ENCODE measurements at places on chromosomes 4 and X. TPM values are rescaled to one million over a fixed set of nuclear protein-coding genes. Genes with fewer than 3 reads are reported as not detected.
A peak's percentile ranks its signal among the peaks of the same experiment; 100 is the strongest.

- no peak overlapping the region for H3K27ac ChIP-seq
- no peaks in the 10 kb centered on the region for H3K27me3 ChIP-seq
- no peaks in the 10 kb centered on the region for H3K36me3 ChIP-seq
- DNase-seq, result no peak
These were observed 295.3 kb downstream of the PDGFC start for GRCh38 chr4:156676116-156676851.

NRK gene
- not detected for total RNA-seq

DNA sequence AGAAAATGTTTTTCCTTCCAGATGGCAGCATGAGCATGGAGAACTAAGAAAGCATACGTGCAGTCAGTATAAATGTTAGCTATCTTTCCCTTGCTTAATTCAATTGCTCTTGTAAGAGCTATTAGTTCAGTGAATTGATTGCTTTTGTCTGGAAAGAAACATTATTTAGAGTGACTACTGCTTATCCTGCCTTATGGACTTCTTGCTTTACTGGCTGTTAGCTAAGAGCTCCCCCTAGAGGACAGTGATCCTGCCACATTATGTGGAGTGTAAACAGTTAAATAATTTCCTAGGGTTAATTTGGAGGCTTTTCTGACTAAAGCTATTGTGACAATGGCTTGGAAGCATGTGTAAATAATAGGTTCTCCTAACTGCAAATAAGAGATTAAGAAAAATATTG, 1402.4 kb downstream of the FAM133A start:
- no peak for DNase-seq
- no peaks in the 10 kb centered on the region for H3K4me1 ChIP-seq
- no peaks in the 10 kb centered on the region for H3K36me3 ChIP-seq
- no peaks in the 10 kb centered on the region for H3K27me3 ChIP-seq

ABHD18 gene
- total RNA-seq, result 21.0 TPM

DNA sequence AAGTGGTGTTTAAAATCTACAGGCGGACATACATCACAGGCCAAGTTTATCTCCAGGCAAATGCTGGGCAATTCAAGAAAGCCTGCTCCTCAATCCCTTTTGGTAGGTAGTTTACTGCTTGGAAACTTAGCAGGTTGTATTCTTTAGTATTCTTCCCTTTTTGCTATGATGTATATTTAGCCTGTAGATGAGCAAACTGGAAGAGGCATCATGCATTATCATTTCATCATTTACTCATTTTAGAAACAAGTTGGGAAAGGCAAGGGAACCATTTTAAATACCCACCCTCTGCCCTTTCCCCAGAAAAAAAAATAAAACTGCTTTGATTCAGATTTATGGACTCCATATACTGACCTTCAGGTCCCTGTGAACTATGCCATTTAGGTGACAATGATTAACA, 213.2 kb downstream of the CAMK2D start:
- H3K27me3 ChIP-seq, result no peaks in the 10 kb centered on the region
- H3K4me3 ChIP-seq, result no peak overlapping the region
- no peak for DNase-seq
- H3K27ac ChIP-seq, result peak overlapping the region; percentile 3
- peaks cover 26% of the 10 kb centered on the region for H3K4me1 ChIP-seq
- H3K36me3 ChIP-seq, result peaks cover 43% of the 10 kb centered on the region

- H3K4me3 ChIP-seq, result no peak overlapping the region
- no peak for DNase-seq
- H3K36me3 ChIP-seq, result no peaks in the 10 kb centered on the region
- H3K4me1 ChIP-seq, result no peaks in the 10 kb centered on the region
These were observed 311.2 kb downstream of the DHX15 start for GRCh38 chr4:24273136-24273535.

TMEM150C gene
- not detected for total RNA-seq

SMIM10L2A gene
- total RNA-seq, result 0.21 TPM

DNA sequence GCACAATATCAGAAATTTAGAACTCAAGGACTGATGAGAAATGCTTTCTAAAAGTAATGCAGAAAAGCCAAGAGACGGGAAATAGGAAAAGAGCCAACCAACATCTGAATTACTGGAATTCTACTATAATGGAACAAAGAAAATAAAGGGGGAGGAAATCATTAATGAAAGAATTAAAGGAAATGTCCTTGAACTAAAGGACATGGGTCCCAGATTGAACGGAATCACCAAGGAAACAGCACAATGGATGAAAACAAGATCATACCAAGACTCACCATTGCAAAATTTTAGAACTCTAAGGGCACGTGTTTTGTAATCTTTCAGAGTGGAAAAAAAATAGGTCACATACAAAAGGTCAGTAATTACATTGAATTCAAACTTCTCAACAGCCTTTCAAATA, 35.9 kb downstream of the HPGDS start:
- peaks cover 14% of the 10 kb centered on the region for H3K4me1 ChIP-seq
- no peaks in the 10 kb centered on the region for H3K36me3 ChIP-seq
- H3K27ac ChIP-seq, result no peak overlapping the region
- H3K27me3 ChIP-seq, result peaks cover 3% of the 10 kb centered on the region
- no peak overlapping the region for H3K4me3 ChIP-seq
- no peak for DNase-seq

GRCh38 chr4:175229154-175229553, 311.0 kb downstream of the ADAM29 start:
- H3K4me3 ChIP-seq, result no peak overlapping the region
- no peaks in the 10 kb centered on the region for H3K27me3 ChIP-seq
- no peaks in the 10 kb centered on the region for H3K4me1 ChIP-seq
- no peak overlapping the region for H3K27ac ChIP-seq
- DNase-seq, result no peak

- peaks cover 5% of the 10 kb centered on the region for H3K36me3 ChIP-seq
- H3K27me3 ChIP-seq, result no peaks in the 10 kb centered on the region
- H3K4me1 ChIP-seq, result no peaks in the 10 kb centered on the region
- no peak overlapping the region for H3K4me3 ChIP-seq
- no peak for DNase-seq
- H3K27ac ChIP-seq, result no peak overlapping the region
These were observed 57.4 kb downstream of the BCORL1 start for GRCh38 chrX:130039847-130040246.

ABCD1 gene
- 10.1 TPM for total RNA-seq

AMBN gene
- not detected for total RNA-seq

MUC7 gene
- total RNA-seq, result not detected

GRCh38 chrX:67717571-67717970, 173.8 kb downstream of the AR start:
- no peak overlapping the region for H3K27ac ChIP-seq
- no peak overlapping the region for H3K4me3 ChIP-seq
- DNase-seq, result no peak
- H3K36me3 ChIP-seq, result no peaks in the 10 kb centered on the region

DNA sequence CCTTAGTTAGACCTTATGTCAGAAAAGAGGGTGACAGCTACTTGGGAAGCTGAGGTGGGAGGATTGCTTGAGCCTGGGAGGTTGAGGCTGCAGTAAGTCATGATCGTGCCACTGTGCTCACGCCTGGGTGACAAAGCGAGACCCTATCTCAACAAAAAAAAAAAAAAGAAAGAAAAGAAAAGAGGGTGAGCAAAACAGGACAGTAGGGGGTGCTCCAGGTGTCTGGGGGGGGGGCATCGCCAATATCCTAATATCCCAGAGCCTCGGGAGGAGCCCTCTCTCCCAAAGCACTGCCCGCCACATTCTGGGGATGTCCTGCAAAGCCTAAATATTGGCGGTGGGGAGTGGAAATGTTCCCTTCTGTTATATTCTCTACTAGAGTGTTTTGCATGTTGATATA, 120.9 kb upstream of the TBL1X start:
- H3K27me3 ChIP-seq, result no peaks in the 10 kb centered on the region

- no peak overlapping the region for H3K27ac ChIP-seq
- H3K36me3 ChIP-seq, result peaks cover 44% of the 10 kb centered on the region
- DNase-seq, result no peak
- H3K4me1 ChIP-seq, result peaks cover 2% of the 10 kb centered on the region
These were observed 5.8 kb downstream of the GTPBP6 start for GRCh38 chrX:312621-313331.

BTK gene
- 0.25 TPM for total RNA-seq

GABRG1 gene
- total RNA-seq, result not detected

DNA sequence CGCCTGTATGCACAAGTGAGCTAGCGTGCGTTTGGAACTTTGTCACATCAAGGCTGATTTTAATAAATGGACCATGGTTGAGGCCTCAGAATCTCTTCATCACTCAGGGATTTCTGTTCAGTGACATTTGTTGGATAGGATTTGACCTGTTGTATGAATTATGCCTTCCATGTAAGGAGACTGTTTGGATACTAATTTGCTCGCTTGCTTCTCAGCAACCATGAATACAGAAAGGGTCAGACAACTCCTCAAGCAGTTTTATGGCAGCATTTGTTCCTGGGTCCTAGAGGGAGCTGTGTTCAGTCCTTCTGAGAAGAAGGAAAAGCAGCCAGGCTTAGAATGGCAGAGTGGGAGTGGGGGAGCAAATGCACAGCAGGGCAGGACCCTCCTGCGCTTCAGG, 269.7 kb upstream of the LCORL start:
- no peak for DNase-seq
- no peak overlapping the region for H3K27ac ChIP-seq
- no peaks in the 10 kb centered on the region for H3K36me3 ChIP-seq

IBSP gene
- total RNA-seq, result not detected

GRCh38 chrX:134258202-134258601, 21.2 kb downstream of the CCDC160 start:
- peaks cover 2% of the 10 kb centered on the region for H3K4me1 ChIP-seq
- no peaks in the 10 kb centered on the region for H3K27me3 ChIP-seq
- no peak for DNase-seq
- H3K4me3 ChIP-seq, result no peak overlapping the region
- no peaks in the 10 kb centered on the region for H3K36me3 ChIP-seq
- H3K27ac ChIP-seq, result no peak overlapping the region

DNA sequence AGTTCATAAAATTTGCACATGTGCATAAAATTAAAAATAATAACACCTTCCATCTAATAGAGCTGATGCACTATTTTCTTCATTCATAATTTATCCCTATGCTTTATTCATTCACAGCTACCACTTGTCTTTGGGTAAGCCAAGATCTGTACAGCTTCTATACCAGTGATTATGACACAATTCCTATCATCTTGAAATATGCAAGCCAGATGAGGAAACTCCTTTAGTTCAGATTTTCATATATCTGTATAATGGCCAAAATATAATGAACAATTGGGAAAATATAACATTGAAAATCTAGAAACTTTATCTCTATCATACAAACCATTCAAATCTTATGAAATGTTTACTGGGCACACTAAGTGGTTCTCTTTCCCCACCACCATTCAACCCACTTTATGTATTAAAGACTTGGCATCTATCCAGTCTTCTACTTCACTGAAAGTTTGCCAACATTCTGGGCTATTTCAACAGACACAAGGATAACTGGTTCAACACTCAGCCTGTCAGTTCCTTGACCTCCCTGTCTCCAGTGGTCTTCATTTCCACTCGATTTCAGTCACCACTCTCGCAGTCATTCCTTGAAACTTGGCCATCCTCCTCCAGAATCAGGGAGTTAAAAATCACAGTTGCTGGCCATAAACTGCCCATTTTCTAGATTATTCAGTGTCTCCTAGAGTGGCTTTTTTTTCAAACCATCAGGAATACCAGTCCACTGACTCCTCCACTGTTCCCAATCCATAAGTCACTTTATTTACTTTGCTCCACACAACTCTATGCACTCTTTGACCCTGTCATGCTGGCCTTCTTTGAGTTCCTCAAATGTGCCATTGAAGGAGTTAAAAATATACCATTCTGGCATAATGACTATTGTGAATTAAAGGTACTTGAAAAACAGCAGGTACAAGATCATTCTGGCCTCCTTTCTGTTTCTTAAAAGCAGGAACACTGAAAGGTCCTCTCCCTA, 85.5 kb downstream of the CAMK2D start:
- no peak overlapping the region for H3K27ac ChIP-seq
- H3K4me3 ChIP-seq, result no peak overlapping the region
- H3K27me3 ChIP-seq, result no peaks in the 10 kb centered on the region
- peaks cover 50% of the 10 kb centered on the region for H3K4me1 ChIP-seq
- peaks cover 62% of the 10 kb centered on the region for H3K36me3 ChIP-seq

DNA sequence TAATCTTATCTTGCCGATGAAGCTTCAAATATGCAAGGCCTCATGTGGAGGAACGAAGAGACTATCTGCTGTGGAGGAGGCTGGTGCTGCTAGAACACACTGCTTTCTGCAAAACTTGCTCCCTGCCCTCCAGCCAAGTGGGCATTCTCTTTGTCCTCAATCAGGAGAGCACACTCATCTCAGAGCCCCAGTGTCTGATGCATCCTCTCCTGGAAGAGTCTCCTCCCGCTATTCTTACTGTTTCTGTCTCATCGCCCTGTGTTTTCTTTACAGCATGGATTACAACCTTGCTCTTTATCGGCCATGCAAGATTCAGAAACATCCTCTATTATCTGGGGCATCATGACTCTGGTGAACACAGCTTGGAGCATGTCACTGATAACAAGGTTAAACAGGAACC, 68.2 kb upstream of the MTNR1A start:
- H3K36me3 ChIP-seq, result no peaks in the 10 kb centered on the region
- no peaks in the 10 kb centered on the region for H3K27me3 ChIP-seq
- H3K4me3 ChIP-seq, result no peak overlapping the region
- peaks cover 9% of the 10 kb centered on the region for H3K4me1 ChIP-seq

DNA sequence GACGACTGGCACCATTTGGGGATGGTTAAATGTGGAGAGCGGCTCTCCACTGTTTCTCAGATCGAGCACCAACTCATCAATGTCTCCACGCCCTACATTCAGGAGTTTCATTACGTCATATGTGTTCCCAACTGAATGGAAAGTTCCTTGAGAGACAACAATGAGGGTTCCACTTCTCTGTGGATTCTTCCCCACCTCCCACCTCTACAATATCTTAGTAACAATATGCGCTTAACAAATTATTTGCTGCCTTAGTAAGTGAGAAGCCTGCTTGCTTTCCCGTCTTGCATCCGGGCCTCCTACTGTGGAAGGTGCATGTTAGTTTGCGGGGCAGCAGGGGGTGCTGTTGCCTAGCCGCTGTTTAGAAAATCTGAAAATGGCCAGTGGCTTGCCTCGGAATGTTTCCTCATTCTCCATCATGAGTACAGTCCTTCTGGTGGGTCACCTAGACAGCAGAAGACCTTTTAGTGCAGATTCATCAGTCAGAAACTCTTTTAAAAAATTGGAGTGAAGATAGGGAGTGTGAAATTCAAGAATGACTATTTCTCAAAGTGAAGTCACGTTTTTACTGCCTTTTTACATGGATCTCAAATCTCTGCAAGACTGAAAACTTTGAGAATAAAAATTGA, 55.7 kb downstream of the PHOX2B start:
- no peaks in the 10 kb centered on the region for H3K36me3 ChIP-seq
- no peak overlapping the region for H3K27ac ChIP-seq
- peaks cover 6% of the 10 kb centered on the region for H3K27me3 ChIP-seq
- peaks cover 3% of the 10 kb centered on the region for H3K4me1 ChIP-seq

GPR50 gene
- total RNA-seq, result not detected

All from activated T-helper 2 cell treated with anti-CD3 and anti-CD28 coated beads, Interferon-gamma antibody, Interleukin-2, Interleukin-4, amounts not matched to agents 10 μg/mL and 5 μg/mL and 100 μg/mL, durations not matched to agents 14 hours and 24 hours and 36 hours (primary cell).